Fibroblast of mammary gland (primary cell): ENCODE measurements at places on chromosomes 12 and 14.

DNA sequence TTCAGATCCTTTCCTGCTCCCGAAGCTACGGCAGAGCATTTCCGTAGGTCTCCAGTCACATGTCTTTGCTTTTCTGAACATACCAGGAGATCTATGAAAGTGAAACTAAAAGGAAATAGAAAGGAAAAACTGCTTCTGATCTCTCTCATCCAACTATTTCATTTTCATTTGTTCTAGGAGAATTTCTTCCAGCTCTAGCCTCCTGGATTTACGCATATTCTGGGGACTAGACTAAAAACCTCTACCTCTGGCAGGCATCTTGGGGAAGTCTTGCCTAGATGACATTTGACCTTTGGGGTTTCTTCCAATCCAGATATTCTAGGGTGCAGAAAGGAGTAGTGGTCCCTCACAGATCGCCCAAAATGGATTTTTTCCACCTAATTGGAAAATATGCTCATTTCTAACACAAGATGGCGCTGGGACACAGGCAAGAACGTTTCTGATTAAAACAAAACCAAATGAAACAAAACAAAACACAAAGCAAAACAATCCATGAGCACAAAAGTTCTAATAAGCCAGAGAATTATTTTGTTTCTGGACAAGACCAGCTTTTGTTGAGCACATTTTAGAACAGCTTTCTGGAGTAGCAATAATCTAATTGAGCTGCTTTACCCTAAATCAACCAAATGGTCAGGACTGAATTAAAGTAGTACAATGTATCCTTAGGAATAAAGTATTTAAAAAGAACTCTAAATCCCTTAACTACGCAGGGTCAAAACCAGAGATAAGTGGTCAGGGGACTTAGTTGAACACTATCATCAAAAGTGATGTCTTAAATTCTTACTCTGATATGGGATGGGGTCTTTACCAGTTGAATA is 12.3 kb upstream of the PARP11 start:
- peak; percentile 63 for DNase-seq

DNA sequence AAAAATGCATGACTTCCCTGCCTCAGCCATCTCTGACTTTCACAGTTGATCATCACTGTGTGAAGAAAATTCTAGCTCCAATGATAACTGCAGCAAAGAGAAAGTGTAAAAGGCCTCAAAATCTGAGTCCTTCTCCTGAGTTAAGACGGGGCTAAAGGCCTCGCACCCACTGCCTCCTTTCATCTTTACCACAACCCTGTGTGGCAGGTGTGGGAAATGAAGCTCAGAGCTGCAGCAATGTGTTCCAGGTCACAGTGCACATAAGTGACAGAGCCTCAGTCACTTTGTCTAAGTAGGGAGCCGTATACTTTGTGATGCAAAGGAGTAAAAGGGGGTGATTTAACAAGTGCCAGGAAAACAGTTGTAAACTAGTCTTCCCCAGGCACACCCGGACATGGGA is 144.7 kb upstream of the TMCC3 start:
- DNase-seq: no peak

DNA sequence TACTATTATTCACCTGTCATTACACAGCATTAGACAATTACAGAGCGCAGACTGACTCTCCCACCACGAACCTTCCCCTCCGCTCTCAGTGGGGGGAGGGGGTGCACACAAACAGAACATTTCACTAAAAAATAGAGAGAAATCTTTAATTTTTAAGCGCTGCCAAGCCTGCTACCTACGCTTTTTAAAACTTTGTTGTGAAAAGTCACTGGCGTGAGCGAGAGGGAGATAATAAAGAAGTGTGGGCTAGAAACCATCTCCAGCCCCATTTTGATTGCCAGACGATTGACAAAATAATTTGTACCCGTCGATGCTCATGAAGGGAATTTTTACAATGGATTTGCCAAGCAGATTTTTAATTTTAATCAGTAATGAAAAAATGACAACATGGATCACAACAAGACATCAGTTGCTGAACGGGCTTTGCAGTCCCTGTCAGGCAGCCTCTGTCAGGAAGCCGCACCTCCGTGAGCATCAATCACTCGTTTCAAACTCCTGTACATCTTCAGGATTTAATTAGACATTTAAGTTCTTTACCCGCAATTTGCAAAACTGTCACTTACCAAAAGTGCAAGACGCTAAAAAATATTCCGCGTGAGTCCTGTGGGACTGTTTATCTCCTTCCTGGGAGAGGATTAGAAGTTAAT is 209.1 kb downstream of the BCL11B start:
- no peak for DNase-seq

- DNase-seq: no peak
These were observed 38.7 kb downstream of the RHOF start for GRCh38 chr12:121754836-121755235.

- no peak for DNase-seq
These were observed 14.3 kb upstream of the FBXL14 start for GRCh38 chr12:1608713-1609119.
